Hepatocyte (in vitro differentiated cells): ENCODE measurements at places on chromosomes 7 and 10. TPM values are rescaled to one million over a fixed set of nuclear protein-coding genes. Genes with fewer than 3 reads are reported as not detected.

GRCh38 chr7:97079300-97079699 is 38.2 kb upstream of the SDHAF3 start:
- DNase-seq = no peak

Gene CACNB2
- 4.4 and 5.3 TPM in 2 replicates for polyA plus RNA-seq

DNA sequence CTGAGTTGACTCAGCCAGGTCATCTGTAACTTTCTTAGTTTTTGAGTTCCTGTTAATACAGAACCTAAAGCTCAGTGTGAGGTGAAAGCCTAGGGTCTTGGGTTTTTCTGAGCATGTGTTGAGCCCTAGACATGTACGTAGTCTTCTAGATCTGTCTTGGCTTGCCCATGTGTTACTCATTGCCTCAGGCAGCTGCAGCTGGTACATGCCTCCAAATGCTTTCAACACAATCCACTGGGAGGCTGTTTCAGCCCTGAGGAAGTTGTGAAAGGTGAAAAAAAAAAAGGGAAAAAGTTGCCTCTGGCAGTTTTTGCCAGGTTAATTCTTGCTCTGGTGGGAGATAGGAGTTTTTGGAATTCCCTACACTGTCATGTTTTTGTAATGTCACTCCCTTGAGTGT is 134.6 kb downstream of the RNF216 start:
- DNase-seq = no peak

Gene ACTR3C
- polyA plus RNA-seq = 7.8 and 11.9 TPM in 2 replicates

- no peak for DNase-seq
Observed at GRCh38 chr7:3605222-3605621, 304.2 kb downstream of the SDK1 start.

DNA sequence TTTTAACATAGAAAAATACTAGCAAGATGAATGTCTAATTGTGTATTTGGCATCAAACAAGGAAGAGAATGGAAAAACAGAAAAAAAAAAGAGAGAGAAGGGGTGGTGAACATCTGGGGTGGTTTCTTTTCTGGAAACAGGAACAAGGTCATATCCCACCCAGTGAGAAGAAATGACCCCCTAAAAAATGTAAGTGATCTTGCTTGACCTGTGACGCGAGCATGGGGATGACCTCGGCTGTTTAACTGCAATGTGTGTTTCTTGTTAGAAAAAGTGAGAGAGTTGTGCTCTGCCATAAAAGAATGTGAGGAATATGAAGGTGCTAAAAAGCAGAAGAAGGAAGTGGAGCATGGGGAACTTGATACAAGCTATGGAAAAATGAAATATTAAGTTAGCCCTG is 258.5 kb downstream of the AGMO start:
- DNase-seq = no peak

DNA sequence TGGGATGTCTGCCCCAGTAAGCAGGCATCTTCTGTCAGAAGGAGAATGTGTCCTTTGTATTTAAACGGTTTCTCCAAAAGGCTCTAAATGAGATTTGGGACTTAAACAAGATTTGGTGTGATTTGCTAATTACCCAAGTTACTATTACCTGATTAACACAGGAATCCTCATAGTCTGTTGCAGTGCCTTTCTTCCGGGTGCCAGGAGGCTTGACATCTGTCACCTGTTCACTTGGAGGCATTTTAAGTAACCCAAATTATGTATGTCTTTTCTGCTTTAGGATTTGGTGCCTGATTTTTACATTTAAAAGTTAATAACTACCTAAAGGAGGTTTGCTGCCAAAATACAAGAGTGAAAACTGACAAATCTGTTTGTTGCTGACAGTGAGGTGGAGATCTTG is 587.9 kb upstream of the GALNT17 start:
- no peak for DNase-seq
